Stimulated activated CD8-positive, alpha-beta memory T cell treated with anti-CD3 and anti-CD28 coated beads, Interleukin-7, amount 100 ng/mL, for 1 hour (primary cell): ENCODE measurements at places on chromosomes 16 and 17.

GRCh38 chr17:62032480-62032879 lies 32.6 kb downstream of the MED13 start:
- DNase-seq, result no peak

DNA sequence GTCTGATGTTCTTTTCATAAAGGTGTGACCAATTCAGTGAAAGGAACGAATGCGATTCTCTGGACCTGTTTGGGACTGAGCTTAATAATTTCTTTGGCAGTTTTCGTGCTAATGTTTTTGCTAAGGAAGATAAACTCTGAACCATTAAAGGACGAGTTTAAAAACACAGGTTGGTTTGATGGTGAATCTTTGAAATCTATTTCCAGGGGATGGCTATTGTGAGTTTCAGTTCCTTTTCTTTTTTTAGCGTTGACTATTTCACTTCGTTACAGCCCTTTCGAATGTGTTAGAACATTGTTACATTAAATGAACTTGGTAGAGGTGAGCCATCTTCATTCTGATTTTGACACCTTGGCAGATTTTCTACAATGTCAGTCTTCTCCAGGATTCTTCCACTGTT lies 1.2 kb downstream of the TNFRSF17 start:
- no peak for DNase-seq

GRCh38 chr17:81271226-81271625 lies 23.9 kb downstream of the SLC38A10 start:
- DNase-seq, result no peak

GRCh38 chr17:74619077-74619673 lies 4.4 kb downstream of the CD300E start:
- no peak for DNase-seq

DNA sequence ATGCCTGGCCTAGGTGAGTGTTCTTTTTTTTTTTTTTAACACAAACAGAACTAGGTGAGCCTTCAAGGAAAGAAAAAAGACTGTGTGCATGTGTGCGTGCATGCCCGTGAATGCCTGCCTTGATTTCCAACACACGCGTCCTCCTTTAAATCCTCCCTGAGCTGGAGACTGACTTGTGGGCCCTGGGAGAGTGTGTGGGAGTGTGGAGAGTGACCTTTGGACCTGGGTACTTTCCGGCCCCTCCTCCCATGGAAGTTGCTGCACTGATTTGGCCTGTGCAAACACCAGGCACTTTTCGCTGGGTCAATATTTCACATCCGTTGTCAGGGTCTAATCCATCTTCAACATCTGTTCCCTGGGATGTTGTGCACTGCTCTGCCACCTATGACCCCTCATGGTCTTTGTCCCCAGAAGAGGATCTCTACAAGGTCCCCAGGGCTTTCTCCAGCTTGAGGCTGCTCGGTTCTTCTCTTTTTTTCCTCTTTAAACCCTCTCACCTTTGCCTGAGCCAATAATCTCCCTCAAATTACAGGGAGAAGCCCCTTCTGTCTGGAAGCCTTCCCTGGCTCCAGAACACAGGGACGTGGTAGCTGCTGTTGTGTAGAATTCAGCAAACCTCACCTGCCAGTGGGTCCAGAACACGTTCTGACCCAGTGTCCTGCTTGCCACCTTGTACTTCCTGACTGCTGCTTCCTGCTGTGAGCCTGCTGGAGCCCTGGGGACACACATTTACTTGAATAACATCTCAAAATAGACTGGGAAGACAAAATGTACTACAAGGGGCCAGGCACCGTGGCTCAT lies 20.8 kb upstream of the ATP5MC1 start:
- no peak for DNase-seq

DNA sequence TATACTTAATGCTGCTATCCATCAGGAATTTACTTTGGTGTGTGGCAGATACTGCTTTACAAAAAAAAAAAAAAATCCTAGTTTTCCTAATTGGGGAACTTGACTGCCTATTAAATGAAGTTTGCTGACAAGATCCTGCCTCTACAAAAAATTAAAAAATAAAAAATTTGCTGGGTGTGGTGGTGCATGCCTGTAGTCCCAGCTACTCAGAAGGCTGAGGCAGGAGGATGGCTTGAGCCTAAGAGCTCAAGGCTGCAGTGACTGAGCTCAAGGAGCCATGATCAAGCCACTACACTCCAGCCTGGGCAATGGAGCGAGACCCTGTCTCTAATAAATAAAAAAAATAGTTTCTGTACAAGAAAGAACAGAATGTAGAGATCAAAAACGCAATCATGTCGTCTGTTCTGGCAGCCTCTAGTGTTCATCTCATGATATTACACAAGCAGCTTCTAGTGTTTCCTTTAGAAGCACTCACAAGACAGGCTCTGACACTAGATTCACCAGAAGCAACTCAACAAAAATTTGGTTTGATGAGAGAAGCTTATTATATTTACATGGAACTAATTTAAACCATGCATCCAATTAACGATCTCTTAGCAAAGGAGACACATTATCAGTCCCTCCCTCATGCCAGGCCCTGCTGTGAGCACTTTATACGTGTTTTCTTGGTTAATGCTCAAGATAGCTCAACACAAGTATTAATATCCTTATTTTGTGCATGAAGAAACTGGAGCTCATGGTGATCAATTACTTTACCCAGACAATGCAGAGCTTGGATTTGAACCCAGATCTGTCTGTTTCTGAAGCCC lies 6.8 kb upstream of the KRTAP17-1 start:
- DNase-seq, result no peak

DNA sequence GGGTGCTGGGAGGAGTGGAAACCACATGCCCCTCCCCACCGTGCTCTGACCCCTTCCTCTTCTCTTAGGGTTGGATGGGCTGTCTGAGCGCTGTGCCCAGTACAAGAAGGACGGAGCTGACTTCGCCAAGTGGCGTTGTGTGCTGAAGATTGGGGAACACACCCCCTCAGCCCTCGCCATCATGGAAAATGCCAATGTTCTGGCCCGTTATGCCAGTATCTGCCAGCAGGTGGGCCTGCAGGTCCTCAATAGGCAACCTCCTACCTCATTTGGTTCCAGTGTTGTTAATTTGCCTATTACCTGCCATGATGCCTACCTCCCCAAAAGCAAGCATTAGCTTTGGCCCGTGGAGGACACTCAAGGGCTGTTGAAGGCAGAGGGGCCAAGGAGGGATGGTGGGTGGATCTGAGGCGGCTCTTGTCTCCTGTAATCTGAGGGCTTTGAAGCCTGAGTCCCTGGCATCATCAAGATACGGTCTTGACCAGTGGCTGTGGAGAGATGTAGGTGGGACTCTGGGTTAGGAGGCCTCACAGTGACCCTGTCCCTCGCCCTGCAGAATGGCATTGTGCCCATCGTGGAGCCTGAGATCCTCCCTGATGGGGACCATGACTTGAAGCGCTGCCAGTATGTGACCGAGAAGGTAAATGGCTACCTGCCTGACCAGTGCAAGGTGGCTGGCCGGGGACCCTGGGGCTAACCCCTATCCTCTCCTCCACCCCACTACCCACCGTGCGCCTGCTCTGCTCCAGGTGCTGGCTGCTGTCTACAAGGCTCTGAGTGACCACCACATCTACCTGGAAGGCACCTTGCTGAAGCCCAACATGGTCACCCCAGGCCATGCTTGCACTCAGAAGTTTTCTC lies 3.4 kb downstream of the ALDOA start:
- DNase-seq, result no peak

- no peak for DNase-seq
Measured at GRCh38 chr16:75333721-75334163, 82.3 kb upstream of the BCAR1 start.

GRCh38 chr17:63274146-63274545 lies 172.0 kb downstream of the CYB561 start:
- DNase-seq, result no peak

DNA sequence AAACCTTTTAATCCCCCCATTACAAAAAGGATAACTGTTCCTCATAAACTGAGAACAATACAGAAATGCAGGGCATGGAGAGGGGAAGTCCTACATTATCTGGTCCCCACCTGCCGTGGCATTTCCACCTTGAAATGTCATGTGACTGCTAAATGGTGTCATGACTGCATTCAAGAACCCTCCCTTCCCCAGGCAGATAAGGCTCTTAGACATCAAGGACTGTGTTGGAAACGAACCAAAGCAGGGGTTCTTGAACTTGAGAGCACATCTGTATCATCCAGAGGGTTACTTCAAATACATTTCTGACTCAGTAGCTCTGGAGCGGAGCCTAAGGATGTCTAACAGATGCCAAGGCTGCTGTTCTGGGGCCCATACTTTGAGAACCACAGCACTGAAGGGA lies 18.4 kb downstream of the CMTM3 start:
- no peak for DNase-seq

- no peak for DNase-seq
Measured at GRCh38 chr17:83152227-83152744, 72.9 kb downstream of the METRNL start.

DNA sequence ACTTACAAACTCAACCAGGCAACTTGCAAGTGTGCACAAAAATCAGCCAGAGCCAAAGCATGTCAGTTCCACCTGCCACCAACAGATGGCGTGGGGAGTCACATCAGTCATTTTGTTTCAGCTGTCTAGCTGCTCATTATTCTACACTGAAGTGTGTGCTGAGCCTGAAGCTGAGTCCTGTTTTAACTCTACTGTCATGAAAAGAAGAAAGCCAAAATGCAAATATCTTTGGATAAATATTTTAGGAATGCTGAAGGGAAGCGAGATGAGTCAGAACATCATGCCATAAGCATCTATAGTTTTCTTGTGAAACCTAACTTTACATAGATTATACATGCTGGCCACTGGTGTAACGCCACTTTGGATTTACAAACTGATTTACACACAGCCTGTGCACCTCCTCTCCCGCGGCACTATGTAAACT lies 172.6 kb downstream of the CDK5R1 start:
- DNase-seq, result peak; percentile 29

DNA sequence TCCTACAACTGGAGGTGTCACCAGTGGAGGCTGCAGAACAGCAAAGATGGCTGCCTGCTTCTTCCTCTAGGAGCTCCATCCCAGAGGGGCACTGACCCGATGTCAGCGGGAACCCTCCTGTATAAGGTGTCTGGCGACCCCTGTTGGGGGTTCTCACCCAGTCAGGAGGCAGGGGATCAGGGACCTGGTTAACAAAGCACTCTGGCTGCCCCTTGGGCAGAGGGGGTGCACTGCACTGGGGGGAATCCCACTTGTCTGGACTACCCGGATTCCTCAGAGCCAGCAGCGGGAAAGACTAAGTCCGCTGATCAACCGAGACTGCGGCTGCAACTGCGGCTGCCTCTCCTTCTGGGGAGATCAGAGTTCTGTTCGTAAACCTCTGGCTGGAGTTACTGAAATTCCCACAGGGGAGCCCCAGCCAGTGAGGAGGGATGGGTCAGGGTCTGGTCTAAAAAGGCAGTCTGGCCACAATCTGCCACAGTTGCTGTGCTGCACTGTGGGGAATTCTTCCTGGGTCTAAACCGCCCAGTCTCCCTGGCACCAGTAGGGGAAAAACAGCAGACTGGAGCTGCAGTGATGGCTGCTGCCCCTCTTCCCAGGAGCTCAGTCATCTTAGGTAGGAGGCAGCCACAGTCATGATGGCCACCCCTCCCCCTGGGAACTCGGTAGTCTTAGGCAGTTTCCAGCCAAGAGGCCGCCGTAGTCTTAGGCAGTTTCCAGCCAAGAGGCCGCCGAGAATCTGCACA lies 213.4 kb downstream of the CYB561 start:
- no peak for DNase-seq

DNA sequence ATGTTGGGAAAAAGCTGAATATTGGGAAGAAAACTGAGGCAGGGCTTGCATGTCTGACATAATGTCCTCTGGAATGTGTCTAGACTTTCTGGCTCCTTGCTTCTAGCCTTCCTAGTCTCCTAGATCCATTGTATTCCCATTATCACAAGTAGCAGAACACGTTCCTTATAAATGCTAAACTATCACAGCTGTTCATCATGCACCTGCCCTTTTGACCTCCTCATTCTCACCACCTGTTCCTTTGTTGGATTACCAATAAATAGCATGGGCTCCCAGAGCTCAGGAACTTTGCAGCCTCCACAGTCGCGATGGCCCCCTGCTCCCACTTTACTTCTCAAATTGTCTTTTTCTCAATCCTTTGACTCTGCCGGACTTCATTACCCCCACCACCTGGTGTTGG lies 49.7 kb downstream of the ACSM1 start:
- DNase-seq, result no peak

DNA sequence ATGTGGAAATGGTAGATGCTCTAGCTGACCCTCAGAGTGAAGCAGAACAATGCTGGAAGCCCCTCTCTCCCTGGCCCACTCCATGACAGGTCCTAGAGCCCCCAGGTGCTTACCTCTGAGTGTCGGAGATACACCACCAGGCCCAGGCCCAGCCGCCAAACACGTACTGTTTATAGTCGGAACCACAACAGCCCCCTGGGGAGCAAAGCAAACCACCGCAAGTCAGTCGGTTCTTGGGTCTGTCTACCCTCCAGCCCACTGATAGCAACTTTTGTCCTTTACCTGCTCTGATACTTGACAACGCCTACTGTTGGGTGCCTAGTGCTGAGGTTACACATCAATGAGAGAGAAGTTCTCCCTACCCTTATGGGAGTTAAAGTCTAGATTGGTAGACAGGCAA lies 8.7 kb downstream of the FLOT2 start:
- no peak for DNase-seq

DNA sequence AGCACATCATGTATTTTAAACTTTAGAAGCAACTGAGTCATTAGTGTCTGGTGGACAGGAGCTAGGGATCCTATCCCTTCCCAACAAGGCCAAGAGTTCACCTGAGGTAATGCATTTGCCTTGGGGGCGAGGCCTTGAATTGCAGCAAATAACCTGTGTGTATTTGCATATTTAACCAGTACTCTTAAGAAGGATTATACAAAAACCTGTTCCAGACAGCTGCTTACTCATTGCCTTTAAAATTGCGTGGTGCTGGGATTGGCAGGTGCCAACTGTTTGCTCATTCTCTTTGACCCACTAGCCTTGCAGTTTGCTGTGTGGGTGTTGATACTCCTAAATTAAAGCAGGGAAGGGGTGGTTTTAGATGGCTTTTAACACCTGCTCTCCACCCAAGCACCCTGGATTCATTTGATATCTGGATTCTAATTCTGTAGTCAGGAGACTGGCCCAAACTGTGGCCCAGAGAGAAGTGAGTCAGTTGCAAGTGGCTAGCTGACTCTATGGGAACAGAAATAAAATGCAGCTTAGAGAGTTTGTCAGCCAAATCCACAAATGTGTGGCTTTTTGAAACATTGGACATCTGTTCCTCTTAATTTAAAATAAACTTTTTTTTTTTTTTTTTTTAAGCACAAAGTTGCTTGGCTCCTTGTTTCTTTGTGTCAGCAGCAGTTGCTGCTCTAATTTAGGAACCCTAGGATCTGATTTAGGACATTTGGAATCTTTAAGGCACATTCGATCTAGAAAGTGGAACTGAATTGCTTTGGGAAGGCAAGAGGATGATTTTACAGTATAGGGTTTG lies 46.9 kb downstream of the TUBD1 start:
- no peak for DNase-seq

DNA sequence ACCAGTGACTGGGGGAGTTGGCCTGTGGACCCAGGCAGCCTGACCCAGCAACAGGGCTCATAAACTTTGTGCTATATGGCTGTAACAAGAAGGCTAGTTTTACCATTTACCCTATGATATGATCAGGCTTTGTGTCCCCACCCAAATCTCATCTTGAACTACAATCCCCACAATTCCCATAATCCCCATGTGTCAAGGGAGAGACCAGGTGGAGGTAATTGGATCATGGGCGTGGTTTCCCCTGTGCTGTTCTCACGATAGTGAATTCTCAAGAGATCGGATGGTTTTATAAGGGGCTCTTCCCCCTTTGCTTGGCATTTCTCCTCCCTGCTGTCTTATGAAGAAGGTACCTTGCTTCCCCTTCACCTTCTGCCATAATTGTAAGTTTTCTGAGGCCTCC lies 111.2 kb upstream of the NLRP1 start:
- no peak for DNase-seq

GRCh38 chr17:61201211-61201610 lies 198.4 kb upstream of the TBX2 start:
- no peak for DNase-seq
